ENCODE measurements at places on chromosomes 5 and 9. TPM values are rescaled to one million over a fixed set of nuclear protein-coding genes. Genes with fewer than 3 reads are reported as not detected.

- no peak for DNase-seq
Measured at GRCh38 chr9:21679432-21679831, 123.0 kb upstream of the MTAP start.

- DNase-seq, result no peak
Measured at GRCh38 chr9:128213746-128214497, 10.7 kb downstream of the DNM1 start.

DNA sequence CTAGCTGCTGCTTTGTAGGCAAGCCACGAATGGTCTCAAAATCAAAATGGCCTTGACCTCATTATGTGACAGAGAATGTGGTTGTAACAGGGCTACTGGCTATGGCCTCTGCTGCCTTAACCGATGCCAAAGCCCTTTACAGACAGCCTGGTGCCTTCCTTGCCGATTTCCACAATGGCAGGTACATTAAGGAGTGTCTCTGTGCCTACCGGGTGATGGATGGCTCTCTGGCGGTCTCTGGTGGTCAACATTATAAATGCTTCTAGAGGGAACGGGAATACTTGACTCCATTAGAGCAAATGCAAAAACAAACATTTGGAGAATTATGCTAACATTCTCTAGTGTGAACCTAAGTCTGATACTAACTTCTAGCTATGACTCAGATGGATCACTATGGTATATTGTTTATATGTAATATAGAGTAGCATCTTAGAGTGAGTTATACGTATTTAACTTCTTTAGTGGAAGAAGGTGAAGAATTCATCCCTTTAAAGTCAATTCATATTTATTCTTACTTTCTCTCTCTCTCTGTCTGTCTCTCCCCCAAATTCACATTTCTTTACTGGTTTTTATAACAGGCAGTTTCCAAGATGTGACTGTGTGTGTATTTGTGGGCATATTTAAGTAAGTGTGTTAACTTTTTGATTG is 52.5 kb downstream of the RPS23 start:
- DNase-seq, result peak; percentile 65

DNA sequence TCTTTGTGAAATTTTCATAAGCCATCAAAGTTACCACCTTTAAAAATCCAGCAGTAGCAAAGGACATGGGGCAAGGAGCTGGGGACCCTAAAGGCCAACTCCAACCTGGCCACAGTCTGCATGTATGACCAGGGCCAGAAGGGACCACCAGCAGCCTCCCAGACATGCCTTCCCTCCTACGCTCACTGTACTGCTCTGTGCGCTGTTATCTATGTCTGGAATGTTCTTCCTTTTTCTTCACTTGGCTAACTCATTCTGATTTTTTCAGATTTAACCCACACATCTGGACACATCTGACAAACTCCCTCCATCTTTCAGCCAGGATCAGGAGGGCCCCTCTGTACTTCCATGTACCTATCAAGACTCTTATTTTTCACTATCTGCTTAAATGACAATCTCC is 47.6 kb upstream of the TRAF1 start:
- no peak for DNase-seq

DNA sequence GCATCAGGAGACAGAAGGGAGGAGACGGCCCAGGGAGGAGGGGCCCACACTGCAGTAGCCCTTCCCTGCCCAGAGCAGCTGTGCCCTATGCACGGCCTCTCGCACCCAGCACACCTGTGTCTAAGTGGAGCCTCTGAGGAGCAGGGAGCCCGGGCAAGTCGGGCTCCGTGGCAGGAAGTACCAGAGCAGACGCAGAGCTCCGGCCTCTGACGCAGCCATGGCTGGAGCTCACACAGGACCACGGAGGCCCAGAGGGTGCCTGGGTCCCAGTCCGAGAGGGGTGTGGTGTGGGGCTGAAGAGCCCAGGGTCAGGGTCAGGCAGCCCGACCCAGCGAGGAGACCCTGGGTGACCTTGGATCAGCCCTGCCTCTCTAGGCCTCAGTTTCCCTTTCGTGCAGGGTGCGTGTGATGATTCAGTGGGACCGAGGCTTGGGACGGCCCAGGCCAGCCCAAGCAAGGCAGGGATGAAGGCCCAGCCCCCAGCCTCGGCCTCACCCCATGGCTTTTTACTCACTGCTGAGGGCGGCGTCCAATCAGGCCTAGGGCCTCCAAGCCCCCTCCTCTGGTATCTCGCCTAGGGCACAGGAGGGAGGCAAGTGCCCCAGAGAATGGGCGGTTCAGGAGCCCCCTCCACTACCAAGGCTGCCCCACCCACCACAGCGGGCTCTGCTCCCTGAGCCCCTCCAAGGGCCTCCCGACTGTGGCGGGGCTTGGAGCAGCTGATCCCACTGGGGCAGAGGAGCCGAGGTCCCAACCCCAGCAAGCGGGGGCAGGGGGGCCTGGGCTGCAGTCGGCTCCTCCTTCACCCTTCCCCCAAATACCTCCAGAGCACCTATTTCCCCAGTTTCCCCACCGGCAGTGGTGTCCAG is 4.3 kb upstream of the AGPAT2 start:
- DNase-seq, result no peak

DNA sequence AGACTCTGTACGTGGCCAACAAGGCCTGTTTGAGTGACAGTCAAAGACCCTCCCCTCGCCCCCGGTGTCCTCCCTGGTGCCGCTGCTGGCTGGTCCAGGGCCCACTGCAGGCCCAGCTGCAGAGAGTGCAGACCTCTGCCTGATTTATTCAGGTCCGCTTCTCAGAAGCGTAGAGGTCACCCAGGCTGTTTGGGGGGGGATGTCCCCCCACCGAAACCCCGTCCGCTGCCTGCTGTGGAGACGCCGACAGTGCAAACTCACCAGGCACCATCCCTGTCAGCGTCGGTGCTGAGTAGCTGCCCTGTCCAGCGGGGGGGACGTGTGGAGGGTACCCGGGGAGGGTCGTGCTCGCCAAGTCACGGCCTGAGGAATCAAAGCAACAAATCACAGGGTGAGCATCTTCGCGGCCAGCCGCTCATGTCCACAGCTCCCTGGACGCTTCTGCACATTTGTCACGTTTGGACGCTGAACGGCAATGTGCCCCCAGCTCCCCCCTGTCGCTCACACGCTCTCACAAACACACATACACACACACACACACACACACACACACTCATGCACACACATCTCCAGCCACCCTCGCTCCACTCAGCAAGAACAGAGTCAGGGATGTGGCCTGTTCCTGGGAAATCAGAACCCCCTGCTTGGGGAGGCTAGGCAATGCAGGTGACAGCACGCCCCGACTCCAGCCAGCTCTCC is 152.2 kb downstream of the PAX5 start:
- DNase-seq, result no peak

DNA sequence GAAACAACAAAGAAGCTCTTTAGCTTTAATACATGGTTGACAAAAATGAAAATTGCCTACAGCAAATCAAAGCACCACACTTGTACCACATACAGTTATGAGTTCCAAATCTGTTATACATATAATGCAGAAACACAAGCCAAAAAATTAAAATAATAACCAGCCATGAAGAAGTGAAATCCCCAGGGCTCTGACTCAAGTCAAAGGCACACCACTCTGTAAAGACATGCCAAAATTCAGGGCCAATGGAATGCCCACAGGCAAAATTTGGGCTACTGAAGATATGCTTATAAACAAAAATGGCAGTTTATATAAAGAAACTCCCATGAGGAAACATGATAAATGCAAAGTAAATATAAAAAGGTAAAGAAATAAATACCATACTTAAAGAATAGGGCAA is 29.0 kb downstream of the THBS4 start:
- no peak for DNase-seq

- peak; percentile 40 for DNase-seq
Measured at GRCh38 chr5:71475788-71476384, 20.4 kb downstream of the BDP1 start.

DNA sequence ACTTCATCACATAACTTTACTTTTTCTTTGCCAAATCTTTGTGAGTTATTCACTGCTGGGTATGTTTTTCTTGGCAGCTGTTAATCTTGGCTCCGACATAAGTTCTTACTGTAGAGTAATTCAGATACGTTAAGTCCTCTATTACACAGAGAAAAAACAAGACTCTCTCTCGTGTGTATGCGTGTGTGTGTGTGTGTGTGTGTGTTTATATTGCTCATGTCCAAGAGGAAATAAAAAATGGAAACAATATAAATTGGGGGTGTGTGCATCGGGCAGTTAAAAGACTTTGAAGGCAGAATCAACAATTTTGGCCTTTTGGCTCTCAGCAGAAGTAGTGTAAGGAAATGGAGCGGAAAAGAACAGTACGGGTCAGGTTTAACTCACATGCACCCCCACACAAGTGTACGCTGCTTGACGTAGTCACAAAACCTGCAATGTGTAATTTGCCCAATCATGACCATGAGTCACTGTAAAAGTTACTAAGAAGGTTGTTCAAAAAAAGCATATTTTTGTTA is 67.2 kb upstream of the IFNE start:
- no peak for DNase-seq

GRCh38 chr5:41404757-41405156 is 105.6 kb downstream of the PLCXD3 start:
- no peak for DNase-seq

DNA sequence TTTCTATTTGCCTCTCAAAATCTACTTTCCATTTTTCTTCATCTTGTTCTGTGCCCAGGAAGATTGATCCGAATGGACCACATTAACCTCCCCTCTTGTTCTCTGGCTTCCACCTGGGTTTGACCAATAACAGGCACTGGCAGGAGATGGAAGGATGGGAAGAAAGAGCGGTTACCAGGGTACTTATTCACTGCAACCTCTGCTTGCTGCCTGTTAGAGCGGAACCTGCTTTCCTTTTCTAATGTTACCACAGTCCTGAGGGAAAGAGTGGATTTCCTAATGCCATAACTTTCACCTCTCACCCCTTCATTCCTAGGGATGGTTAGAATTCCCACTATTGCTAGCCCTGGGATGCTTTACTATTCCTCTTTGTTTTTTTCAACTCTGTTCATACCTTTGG is 262.1 kb downstream of the RFX3 start:
- DNase-seq, result no peak

- no peak for DNase-seq
Measured at GRCh38 chr9:95125652-95126051, 191.9 kb downstream of the FANCC start.

- DNase-seq, result no peak
Measured at GRCh38 chr5:149228618-149229297, 42.9 kb upstream of the AFAP1L1 start.

- DNase-seq, result peak; percentile 54
Measured at GRCh38 chr5:66169534-66169933, 25.4 kb downstream of the SREK1 start.

DNA sequence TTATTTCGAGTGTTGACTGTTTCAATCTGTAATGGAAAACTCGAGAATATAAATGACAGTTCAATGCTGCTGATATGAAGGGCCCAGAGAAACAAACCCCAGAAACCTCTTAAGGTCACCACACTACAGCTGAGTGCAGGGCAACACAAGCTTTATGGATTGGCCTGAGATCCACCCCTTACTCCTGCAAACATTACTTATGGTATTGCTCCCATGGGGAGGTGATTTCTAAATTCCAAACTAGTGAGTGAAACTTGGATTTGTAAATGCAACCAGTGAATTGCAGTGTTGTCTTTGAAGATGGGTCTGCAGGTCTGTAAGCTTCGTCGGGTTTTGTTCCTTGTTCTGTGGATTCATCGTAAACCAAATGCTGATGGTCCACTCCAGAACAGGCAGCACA is 85.4 kb downstream of the NTRK2 start:
- DNase-seq, result no peak

FOXD4L3 gene
- total RNA-seq, result 0.42 TPM

CDX1 gene
- not detected for total RNA-seq

GRXCR2 gene
- not detected for total RNA-seq

SEPTIN8 gene
- 12.8 TPM for total RNA-seq

ARL14EPL gene
- not detected for total RNA-seq

ADRA1B gene
- not detected for total RNA-seq

AKNA gene
- total RNA-seq, result 203 TPM

DMGDH gene
- 1.5 TPM for total RNA-seq

ADAMTS12 gene
- total RNA-seq, result not detected

Measured in OCI-LY7 (cell line).